ENCODE measurements at places on chromosomes 1 and 21.

- DNase-seq: no peak
Measured at GRCh38 chr21:39885119-39885848, 18.0 kb downstream of the PCP4 start.

DNA sequence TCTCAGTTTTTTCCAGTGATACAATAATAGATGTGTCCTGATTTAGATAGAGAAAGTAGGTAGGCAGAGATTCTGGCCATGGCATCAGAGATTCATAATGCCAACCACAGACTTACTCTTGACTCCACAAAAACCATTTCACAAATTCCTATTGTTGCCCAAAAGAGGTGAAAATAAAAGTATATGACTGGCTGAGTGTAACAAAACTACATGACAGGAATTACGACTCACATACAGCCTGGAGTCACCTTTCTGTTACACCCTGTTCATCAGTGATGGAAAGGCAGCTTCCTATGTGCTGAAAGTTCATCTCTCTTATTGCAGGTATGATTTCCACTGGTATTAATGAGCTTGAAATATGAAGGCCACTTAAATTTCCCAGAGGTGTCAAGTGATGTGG is 72.3 kb downstream of the MPZL1 start:
- no peak for DNase-seq

DNA sequence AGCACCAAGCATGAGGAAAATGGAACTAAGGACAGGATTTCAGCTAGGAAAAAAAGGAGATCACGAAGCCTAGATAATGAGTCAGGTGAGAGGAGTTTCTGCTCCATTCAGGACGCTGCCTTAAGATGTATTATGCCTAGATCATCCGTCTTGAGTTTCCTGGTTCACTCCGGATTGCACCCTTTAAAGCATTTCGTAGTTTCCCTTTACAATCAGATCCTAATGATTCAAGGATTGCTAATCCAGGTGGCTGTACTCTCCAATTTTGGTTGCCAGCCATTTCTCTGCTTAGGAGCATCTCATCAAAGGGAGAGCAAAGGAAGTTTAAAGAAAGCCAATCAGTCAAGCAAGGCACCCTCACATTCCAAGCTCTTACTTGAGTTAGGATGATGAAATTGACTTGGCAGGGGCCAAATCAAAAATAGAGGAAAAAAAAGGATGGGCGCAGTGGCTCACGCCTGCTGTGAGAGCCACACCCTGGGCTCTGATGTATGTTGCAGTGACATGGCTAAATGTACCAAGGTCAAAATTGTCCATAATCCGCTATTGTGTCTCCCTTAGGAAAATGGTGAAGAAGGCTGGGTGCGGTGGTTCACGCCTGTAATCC is 156.9 kb upstream of the SOD1 start:
- DNase-seq: no peak

- no peak for DNase-seq
Measured at GRCh38 chr1:202959276-202959620, 1.1 kb upstream of the ADIPOR1 start.

GRCh38 chr1:111821121-111821745 is 65.5 kb downstream of the DDX20 start:
- no peak for DNase-seq

GRCh38 chr1:207789792-207790787 is 38.2 kb downstream of the CD46 start:
- no peak for DNase-seq

DNA sequence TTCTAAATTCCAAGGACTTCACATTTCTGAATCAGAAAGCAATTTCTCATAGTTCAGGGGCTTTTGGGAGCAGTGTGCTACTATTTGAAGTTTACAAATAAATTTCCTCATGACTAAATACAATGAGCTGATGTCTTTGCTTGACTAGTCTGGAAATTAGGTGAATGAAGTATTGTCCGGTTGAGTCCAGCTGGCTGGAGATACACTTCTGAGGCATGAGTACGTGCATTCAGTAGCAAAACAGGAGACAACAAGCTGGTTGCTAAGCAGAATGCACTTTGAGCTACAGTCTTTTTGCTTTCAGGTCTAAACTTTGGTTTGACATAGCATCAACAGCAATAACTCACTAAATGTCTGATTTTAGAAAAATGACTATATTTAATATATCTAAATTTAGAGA is 27.1 kb downstream of the ZNHIT6 start:
- no peak for DNase-seq

DNA sequence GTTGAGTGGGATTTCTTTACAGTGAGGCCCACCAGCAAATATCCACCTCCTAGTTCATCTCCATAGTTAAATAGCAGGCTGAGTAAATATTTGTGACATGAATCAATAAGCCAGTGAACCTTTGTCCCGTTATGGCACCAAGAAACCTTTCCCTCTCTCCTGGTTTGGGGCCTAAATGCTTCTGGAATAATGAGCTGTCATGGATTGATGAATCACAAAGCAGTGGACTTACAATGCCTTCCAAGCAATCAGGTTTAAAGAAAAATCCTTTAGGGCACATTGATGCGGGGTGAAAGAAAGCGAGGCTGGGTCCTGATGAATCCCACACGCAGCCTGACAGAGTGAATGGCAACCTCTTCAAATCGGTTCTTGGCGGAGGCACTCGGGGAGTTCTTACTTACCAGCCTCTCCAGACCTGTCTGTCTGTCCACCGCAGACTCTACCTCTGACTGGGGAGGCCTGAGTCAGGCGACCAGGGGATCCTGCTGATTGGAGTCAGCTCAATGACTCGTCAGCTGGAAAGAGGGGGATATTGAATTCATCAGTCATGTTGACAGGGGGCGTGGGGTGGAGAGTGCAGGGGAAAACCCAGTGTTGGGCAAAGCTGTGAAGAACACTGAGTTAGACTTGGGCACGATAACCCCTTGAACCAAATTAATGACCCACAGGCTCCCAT is 247.3 kb downstream of the PLPP3 start:
- no peak for DNase-seq

GRCh38 chr1:157132616-157133167 is 5.5 kb downstream of the ETV3 start:
- DNase-seq: no peak

DNA sequence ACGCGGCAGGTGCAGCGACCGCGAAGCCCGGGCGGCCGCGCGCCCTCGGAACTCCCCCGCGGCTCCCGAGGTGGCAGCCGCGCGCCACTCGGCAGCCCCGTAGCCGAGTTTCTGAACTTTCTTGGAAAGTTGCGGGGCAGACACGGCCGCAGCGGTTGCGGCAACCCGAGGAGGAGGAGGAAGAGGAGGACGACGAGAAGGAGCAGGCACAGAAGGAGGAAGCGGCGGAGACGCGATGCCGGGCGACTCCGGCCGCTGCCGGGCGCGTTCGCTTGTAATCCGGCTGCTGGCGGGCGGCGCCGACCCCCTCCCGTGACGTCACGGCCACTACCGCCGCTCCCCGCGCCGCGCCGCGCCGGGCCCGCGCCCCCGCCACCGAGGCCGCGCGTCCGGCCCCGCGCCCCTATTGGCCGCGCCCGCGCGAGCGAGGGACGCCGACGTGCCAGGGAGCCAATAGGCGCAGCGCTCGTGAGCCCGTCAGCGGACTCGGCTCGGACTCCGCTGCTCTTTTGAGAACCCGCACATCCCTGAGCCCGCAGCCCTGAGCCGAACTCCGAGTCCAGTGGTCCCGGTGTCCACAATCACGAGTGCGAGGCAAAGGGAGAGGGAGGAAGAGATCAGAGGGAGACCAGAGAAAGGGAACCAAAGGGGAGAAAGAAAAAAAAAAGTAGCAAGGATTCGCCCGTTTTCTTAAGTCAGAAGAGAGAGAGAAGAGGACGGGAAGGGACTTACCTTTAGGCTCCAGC is 736 bp upstream of the BARHL2 start:
- DNase-seq: no peak

DNA sequence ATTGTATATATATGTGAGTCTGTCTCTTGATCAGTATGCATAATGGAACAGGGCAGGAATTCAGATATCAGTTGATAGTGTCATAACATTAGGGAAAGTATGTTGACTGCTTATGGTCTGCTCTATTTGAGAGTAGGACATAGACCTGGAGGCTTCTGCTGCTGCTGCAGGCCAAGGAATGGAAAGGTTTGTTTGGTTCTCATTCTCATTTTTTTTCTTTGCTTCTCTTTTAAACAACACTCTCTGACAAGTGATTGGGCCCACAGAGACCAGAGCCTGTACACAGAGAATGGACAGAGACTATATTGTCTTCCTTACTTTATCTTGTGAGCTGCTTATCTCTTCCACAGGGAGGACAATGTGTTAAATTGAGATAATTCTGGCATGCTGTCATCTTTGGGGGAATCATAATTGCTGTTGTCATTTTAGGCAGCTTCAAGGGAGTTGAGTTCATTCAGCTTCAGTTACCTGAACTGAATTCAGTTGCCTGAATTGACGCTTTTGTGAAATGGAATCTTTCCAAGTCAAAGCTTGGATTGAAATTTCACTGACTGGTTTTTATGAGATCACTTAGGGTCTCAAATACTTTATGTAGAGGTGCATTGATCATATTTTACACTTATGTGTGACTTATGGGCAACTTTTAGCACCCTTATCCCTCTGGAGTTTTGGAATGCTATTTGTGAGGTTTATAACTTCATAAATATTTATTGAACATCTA is 16.9 kb downstream of the CAP1 start:
- DNase-seq: no peak

DNA sequence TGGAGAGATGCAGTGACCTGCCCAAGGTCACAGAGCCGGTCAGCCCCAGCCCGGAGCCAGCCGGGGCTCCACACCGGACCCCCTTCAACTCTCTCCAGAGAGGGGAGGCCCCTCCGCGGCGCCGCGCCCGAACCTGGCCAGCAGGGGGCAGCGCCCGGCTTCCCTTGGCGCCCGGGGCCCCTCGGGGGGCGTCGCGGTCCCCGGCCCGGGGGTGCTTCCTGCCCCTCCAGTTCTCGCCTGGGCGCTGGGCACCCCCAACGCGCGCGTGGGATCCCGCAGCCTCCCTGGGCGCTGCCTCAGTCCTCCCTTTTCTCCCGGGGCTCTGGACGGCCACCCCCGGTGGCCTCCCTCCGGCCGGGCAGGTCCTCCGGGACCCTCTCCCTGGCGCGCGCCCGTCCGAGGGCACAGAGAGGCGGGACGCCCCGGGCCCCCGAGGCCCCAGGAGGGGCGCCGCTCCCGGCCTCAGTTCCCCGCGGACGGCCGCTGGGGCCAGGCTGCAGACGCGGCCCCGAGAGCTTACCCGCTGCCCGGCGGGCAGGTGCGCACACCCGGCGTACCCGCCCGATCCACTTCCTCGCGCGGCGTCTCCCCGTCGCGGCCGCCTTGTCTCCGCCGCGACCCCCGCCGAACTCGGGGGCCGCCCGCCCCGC is 406 bp downstream of the HTR1D start:
- DNase-seq: no peak

GRCh38 chr1:17933971-17934370 is 173.6 kb upstream of the IGSF21 start:
- no peak for DNase-seq
